ENCODE measurements at places on chromosomes 3 and 15.

- DNase-seq = no peak
Measured at GRCh38 chr3:95813244-95813643, 1001.1 kb upstream of the EPHA6 start.

DNA sequence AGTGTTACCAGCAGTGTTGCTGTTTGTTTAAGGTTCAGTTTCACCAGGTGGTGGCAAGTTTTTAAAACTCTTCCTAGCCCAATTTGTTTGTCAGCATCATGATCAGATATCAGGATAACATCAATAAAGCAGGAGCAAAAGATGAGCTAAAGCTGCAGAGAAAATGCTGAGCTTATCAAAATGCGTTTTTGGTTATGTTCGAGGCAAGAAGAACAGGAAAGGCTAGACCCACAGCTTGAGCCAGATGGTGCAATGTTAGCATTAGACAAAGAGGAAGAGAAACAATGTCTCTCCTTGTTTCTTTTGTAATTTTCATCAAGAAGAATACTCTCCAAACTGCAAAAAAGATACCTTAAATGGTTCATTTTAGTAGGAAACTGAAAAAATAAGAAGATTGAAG, 66.2 kb downstream of the THRB start:
- no peak for DNase-seq

DNA sequence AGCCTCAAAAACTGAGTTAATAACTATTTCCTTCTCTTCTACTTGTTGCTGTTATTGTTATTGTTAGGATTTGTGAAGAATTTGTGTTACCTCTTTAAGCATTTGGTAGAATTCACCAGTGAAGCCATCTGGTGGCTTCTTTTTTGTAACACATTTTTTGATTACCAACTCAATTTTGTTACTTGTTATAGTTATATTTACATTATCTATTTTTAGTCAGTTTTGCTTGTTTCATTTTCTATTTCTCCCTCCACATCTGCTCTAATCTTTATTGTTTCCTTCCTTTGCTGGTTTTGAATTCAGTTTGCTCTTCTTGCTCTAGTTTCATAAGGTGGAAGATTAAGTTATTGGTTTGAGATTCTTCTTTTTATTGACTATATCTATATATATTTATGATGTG, 3.7 kb upstream of the SLC9C1 start:
- no peak for DNase-seq

DNA sequence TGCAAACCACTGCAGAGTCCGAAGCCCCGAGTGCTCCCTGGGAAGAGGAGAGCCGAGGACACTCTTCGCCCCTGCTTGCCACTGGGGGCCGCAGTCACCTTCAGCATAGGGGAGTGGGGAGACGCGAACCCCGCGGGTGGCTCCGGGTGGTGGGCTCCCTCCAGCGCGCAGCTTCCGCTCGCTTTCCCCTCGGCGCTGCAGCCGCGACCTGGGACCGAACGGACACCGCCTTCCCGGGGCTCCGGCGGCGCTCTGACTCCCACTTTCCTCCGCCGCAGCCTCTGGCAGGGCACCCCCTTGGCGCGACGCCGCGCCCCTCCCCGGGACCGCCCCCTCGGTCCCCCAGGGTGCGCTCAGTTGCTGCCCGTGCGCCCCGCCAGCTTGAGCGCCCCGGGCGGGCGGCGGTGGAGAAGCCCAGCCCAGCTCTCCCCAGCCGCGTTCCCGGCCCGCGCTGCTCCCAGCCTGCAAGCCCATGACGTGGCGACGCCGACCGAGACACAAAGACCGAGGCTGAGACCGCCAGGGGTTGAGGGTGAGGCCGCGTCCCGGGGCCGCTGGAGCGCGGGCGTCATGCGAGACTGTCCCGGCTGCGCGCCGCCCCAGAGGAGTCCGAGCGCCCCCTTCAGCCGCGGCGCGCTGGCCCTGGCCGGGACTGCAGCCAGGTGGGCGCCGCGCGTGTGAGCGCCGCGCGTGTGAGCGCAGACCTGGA, at the start of gene MINAR1:
MINAR1 (plus strand) TSS at position 701 of the 709 bp plus-strand sequence. CDS start 23,812 bp downstream, outside the sequence.
- DNase-seq = no peak

DNA sequence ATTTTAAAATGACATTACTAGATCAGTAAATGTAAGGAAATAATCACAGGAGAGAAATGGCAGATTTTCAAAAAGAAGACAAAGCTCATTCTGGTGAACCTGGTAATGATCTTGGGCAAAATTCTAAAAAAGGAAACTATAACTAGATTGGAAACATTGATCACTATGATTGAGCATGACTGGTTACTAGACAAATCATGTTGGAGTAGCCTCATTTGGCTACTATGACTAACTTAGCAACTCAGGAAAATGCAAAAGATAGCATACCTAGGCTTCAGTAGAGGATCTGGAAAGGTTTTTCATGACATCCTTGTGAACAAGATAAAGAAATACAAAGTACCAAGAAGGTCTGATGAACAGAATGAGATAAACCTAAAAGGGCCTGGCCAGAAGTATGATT, 7.6 kb upstream of the TMF1 start:
- DNase-seq = no peak

GRCh38 chr3:107514453-107514852, 8.3 kb upstream of the BBX start:
- no peak for DNase-seq

GRCh38 chr3:11619461-11619860, 24.3 kb downstream of the VGLL4 start:
- no peak for DNase-seq

- no peak for DNase-seq
Measured at GRCh38 chr3:47746264-47746663, 35.4 kb downstream of the SMARCC1 start.

DNA sequence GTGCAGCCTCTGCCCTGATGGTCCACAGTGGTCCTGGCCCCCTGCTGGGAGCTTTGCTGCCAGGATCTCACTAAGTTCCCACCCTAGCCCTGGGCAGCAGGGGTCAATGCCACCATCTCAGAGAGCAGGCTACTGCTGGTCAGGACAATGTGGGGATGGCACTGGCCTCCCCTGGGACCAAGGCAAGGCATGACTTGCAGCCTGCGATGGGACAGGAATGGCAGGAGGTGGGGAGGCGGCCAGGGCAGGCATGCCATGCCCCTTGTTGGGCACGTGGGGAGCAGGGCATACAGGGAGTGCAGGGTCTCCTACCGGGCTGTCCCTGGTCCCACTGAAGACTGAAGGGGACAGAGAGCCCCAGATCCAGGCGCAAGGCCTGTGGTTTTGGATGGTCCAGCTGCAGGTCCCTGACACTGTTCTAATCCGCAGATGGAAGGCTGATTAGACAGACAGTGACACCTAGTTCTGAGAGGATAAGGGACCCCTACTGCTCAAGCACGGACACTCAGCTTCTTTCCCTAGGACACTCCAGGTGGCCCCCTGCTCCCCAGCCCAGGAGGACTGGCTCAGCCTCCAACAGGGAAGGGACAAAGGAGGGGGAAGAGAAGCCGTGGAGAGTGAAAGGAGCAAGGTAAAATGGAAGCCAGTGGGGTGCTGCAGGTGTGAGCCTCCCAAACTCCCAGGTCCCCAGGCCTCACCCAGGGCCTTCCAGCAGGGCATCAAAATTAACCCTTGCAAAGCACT, 69.2 kb upstream of the RPL32 start:
- DNase-seq = no peak

Measured in stimulated activated CD4-positive, alpha-beta T cell treated with anti-CD3 and anti-CD28 coated beads, Interleukin-2, amount 100 ng/mL, for 24 hours (primary cell).